ENCODE measurements at places on chromosomes 3 and 15.

DNA sequence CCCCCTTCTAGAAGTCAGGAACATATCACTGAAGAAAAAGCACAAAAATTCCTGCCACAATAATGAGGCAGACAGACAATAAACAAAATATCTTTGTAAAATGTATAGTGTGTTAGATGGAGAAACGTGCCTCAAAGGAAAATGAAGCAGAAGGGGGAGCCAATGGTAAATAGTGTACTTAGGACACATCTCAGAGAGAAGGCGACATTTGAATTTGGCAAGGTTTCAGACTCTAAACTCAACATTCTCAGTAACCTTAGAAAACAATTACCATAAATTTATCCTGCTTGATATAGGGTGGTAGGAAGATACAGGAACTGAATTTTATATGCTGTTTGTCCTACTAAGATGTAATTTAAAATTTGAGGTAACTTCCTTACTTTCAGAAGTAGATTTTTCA is 52.6 kb upstream of the PTX3 start:
- no peak for DNase-seq

DNA sequence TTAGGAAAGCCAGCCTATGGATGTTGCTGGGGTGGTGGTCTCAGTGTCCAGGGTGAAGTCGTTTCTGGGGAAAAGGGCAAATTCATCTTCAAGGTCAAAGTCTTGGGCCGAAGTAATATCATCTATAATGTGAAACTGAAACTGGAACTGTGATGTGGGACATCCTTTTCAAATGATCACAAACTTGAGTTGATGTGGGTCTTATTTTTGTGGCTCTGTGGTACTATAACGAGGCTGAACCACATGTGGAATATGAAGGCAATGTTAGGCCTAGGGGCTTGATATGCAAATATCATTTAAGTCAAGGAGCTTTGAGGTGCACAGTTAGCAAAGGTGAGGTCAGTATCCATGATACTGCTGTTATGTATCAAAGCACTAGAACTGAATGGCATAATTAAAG is 1.5 kb upstream of the CD200R1L start:
- no peak for DNase-seq

DNA sequence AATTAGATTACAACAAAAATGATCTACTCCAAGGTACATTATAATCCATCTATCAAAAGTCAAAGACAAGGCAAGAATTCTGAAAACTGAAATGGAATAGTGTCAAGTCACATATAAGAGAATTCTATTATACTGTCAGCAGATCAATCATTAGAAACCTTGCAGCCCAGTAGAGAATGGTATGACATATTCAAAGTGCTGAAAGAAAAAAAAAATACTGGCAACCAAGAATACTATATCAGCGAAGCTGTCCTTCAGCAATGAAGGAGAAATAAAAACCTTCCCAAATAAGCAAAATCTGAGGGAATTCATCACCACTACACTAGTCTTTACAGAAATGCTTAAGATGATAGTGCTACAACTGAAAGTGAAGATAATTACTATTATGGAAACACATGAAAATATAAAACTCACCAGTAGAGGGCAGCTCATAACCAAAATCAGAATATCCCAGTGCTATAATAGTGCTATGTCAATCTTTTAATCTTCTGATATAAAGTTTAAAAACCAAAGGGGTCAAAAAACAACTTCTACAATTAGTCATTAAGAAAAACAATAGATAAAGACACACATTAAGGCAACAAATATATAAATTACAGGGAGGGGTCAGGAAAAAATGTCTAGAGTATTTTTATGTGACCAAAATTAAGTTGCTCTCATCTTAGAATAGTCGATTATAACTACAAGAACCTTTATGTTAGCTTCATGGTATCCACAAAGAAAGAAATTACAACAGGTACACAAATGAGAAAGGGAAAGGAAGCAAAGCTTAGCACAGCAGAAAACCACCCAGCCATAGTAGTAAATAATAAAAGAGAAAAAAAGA is 190.7 kb upstream of the CNTN6 start:
- no peak for DNase-seq

GRCh38 chr15:56631765-56632164 is 101.5 kb downstream of the ZNF280D start:
- DNase-seq = no peak

GRCh38 chr15:75460646-75461045 is 9.2 kb upstream of the SIN3A start:
- no peak for DNase-seq

GRCh38 chr3:8421267-8421666 is 80.4 kb upstream of the LMCD1 start:
- DNase-seq = no peak
